ENCODE measurements at places on chromosomes 1 and 21.

DNA sequence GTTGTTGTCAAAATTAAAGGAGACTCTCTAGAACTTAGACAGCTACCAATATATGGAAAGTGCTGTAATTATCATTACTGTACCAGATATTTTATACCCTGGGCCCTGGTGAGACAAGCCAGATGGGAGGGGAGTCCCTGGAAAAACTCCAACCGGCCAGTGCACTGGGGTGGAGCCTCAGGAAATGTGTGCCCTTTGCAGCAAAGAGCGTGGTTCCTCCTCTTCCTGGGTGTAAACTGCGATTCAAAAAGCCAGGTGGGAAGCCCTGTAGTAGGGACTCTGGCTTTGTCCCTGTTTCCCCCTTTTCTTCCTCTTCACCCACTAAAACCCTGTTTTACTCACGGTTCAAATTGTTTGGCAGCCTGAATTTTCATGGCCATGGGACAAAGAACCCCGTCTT lies 812.3 kb downstream of the PLA2G4A start:
- DNase-seq, result no peak

GRCh38 chr1:62439652-62440371 lies 3.0 kb downstream of the USP1 start:
- DNase-seq, result peak; percentile 46

- DNase-seq, result no peak
Observed at GRCh38 chr1:212218911-212219310, 66.3 kb upstream of the PPP2R5A start.

DNA sequence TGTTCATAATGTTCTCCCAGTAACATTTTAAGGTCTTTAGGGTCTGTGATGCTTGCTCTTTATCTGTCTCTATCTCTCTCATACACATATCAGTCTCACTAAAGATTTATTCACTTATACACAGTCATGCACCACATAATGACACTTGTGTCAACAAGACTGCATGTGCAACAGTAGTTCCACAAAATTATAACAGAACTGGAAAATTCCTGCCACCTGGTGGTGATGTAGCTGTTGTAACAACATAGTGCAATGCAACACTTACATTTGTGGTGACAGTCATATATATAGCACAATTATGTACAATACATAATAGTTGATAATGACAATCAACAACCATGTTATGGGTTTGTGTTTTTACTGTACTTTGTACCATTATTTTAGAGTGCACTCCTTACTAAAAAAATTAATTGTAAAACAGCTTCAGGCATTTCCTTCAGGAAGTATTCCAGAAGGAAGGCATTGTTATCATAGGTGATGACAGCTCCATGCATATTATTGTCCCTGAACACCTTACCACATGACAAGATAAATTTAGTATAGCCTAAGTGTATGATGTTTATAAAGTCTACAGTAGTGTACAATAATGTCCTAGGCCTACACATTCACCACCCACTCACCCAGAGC lies 8.1 kb downstream of the TDRD5 start:
- DNase-seq, result peak; percentile 78

GRCh38 chr1:119781434-119782210 lies 12.9 kb upstream of the HMGCS2 start:
- DNase-seq, result no peak

GRCh38 chr1:248343451-248343850 lies 5.1 kb upstream of the OR14C36 start:
- no peak for DNase-seq

- no peak for DNase-seq
Observed at GRCh38 chr1:171600862-171601261, 21.2 kb upstream of the MYOCOS start.

DNA sequence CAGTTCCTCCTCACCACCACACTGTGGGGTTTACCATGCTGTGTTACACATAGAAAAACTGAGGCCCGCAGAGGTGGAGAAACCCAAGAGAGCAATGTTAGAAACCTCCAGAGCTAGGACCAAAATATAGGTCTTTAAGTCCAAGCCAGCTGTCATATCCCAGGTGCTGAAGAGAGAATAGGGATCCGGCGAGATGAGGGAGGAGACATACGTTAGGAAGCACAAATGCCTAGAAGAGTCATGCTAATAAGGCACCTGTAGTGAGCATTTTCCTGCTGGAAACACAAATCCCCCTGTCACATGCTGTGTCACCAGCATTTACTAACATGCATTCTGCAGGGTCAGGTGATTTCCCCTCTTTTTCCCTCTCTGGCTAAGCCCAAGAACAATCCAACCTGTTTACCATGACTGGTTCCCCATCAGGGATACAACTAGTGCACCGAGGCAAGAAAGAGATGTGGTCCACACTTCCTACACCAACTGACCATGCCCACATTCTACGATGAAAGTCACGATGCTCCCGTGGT lies 168.6 kb upstream of the CAMK1G start:
- DNase-seq, result no peak

- no peak for DNase-seq
Observed at GRCh38 chr21:39094087-39094780, 89.0 kb downstream of the PSMG1 start.

DNA sequence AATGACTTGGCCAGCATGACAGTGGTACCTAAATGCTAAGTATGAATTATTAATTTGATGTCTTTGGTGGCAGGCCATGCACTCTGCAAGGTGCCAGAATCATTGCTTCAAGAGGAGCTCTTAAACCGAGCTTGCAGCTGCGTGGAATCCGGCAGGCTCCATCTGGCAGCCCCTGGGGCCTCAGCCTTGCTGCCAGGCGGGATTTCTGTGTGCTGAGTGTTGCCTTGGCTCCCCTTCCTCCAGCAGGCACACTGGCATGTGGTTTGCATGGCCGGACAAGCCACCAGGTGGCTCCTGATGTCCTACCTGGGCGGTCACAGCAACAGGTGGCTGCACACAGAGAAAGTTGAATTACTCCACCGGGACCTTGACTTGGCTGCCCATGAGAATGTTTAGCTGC lies 155.4 kb downstream of the URB2 start:
- DNase-seq, result peak; percentile 23

DNA sequence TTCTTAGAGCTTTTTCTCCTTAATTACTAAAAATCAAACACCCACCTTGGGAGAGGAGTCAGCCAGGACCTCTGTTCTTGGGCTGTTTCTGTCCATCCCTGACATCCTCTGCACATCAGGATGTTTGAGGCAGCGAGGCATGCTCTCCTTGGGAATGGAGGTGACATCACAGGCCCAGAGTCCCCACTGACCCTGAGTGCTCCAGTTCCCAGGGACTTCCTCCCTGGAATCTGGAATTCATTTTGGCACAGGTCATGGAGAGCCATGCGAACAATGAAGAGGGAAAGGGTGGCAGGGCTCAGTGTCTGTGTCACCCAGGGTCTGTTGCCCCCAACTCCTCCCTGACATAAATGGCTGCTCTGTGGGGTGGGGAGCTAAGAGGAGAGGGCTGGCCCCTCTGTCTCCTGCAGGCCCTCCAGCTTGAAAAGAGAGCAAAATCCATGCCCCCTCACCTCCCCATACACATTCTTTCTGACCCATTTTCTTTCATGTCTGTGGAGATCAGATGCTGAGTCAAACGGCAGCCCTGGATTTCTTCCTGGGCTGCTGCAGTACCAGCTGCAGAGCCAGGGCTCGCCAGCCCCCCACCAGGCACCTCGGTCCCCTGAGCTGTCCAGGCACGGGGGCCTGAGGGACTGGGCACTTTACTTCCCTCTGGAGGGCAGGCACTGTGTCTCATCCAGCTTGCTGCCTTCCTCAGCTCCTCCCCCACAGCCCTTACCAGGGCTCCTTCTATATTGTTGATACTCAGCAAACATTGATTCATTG lies 102.0 kb downstream of the NMNAT2 start:
- no peak for DNase-seq

DNA sequence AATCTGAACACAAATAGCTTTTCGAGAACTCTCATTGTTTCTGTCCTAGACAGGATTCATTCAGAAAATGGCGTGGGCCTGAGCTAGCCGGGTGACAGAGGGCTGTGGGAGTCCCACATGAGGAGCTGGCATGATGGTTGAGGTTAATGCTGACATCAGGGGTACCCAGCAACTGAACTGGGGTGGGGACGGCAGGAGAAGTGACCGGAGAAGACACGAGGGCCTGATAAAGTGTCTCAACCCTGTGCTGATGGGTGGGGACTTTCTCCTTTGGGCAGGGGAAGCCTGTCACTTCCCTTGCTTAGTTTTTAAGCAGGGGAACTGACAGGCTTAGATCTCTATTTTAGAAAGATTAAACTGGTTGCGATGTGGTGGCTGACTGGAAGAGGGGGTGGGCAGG lies 14.6 kb downstream of the CHIT1 start:
- DNase-seq, result no peak

- DNase-seq, result no peak
Observed at GRCh38 chr21:38240129-38240528, 16.7 kb upstream of the KCNJ15 start.

DNA sequence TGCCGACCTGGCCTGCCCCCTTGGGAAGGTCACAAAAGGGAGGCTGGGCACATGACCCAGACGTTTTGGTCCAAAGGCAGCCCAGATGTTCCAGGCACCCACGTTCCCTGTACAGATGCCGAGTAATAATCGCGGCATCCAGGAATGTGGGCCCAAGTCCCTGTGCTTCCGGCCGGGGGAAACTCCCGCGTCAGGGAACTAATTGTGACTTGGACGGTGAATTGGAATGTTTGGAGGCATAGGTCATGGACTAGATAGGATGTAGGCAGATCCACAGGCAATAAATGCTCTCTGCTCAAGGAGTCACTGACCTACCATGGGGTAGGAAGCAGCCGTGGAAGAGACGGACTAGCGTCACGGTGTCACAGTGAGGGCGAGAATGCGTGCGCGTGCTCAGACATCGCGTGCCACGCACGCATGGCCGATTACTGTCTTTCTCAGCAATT lies 178.4 kb downstream of the DUSP10 start:
- no peak for DNase-seq

- peak; percentile 62 for DNase-seq
Observed at GRCh38 chr1:8317647-8318381, at the start of gene SLC45A1. SLC45A1 (plus strand) TSS chr1:8318114; CDS start chr1:8324330, 6,216 bp downstream.

GRCh38 chr1:216055004-216055403 lies 368.2 kb downstream of the USH2A start:
- no peak for DNase-seq

DNA sequence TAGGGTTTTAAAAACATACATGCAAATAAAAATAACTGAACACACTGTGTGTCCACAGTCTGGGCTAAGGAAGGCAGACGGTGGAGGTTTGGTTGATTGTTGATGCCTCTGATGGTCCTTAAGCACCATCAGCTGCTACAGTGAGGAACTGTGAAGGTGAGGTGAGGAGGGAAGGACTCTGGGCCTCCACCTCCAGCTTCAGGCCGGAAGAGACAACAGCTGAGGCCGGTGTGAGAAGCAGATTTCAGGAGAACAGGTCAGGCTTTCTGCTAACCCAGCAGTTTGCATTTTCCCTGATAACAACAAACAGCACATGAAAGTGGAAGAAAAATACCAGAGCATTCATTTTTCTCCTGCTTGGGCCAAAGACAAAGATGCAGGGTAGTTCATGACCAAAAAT lies 189.9 kb upstream of the AJAP1 start:
- no peak for DNase-seq

DNA sequence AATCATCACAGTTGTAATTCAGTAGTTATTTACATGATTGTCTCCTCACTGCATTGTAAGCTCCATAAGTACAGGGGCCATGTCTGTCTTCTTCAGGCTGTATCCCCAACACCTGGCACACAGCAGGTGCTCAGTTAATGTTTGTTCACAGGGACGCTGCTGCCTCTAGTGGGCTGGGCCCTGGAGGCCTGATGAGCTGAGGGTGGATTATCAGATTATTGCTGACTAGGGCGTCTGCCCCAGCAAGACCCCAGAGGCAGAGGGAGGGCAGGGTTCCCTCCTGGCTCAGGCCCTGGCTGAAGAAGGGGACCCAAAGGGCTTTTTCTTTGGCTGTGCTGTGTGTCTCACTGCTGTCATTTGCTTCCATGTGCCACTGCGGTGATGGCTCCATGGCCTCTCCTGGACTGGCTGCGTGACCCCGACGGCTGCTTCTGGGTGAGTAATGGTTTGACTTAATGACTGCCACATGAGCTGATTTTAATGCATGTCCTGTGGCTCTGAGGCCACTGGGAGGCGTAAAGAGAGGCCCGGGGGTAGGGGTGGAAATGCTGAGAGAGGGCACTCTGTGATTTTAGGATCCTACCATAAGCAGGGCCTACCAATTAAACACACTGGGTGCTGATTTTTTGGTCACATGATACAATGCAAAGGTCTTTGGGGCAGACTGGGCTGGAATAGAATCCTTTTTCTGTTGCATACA lies 20.8 kb upstream of the EPB41 start:
- no peak for DNase-seq

GRCh38 chr21:28444111-28444510 lies 548.6 kb downstream of the LTN1 start:
- no peak for DNase-seq

DNA sequence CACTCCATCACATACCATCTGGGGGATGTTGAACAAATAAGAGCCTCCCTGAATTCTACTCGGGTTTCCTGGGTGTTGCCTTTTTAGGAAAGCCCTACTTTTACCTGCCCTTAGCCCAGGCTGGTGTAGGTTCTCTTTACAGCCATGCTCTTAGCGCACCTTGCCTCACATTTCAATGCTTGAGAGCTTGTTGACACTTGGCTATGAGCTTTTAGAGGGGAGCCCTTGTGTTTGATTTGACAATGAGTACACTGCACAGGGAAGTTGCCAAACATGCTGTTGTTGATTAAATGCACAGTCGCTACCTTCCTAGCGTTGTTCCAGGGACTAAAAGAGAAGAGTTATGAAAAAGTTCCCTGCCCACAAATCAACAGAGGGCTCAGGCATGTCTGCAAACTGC lies 103.8 kb downstream of the TRABD2B start:
- DNase-seq, result no peak

- DNase-seq, result peak; percentile 75
Observed at GRCh38 chr1:42931911-42932422, 26.7 kb downstream of the SLC2A1 start.

- no peak for DNase-seq
Observed at GRCh38 chr1:21570885-21571284, 61.7 kb downstream of the ALPL start.

- DNase-seq, result no peak
Observed at GRCh38 chr1:209062863-209063262, 520.7 kb upstream of the CAMK1G start.

- no peak for DNase-seq
Observed at GRCh38 chr1:238953448-238954010, 432.8 kb upstream of the CHRM3 start.

GRCh38 chr1:41810446-41810845 lies 108.3 kb downstream of the HIVEP3 start:
- peak; percentile 61 for DNase-seq

DNA sequence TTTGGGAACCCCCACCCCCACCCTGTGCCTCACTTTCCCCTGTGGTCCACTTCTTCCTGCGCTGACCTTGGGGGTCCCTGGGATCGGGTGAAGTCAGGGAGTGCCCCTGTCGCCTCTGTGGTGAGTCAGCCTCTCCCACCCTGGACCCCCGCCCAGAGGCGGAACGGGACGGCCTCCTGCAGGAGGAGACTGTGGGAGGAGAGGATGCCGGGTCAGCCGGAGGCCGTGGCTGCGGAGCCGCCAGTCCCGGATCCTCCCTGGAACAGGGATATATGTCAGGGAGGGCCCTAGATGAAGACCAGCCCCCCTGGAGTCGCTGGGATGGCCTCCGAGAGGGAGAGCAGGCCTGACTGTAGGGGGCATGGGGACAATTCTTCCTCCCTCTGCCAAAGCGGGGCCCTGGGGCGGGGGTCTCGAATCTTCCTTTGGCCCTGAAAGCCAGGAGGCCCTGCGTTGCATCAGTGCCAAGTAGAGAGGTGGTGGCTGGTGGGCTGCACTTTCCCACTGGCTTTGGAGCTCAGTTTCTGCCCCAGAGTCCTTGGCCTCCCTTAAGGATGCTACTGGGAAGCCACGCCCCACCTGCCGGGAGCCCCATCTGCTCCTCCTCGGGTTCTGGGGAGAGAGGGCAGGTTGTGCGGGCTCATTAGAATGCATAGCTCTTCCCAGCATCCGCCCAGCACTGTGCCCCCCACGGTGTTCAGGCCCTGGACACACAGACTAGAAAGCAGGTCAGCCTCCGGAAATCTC lies 930 bp downstream of the ARHGEF10L start:
- no peak for DNase-seq

Measured in small intestine (tissue), 16 donors.